Hematopoietic multipotent progenitor cell (in vitro differentiated cells): ENCODE measurements at places on chromosomes 5 and 9.

GRCh38 chr5:53425687-53426511 lies 54.5 kb upstream of the FST start:
- DNase-seq: no peak

DNA sequence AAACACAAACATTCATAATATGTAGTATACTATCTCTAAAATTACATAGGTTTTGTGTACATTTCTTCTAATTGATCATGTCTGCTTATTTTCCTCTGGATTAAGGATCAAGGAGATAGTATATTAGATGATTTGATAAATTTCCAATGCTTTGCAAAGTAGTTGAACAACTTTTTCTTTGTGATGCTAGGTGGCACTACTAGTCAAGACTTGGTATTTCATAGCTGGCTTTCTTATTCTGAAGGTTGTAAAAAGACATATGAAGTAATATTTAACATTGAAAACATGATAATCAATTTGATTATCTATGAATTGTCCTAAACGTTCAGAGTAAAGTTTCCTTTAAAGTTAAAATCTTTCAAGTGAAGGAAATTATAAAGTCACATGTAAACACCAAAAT lies 106.1 kb upstream of the FGF10 start:
- no peak for DNase-seq

- no peak for DNase-seq
These were observed 92.5 kb downstream of the ROR2 start for GRCh38 chr9:91857291-91858212.

DNA sequence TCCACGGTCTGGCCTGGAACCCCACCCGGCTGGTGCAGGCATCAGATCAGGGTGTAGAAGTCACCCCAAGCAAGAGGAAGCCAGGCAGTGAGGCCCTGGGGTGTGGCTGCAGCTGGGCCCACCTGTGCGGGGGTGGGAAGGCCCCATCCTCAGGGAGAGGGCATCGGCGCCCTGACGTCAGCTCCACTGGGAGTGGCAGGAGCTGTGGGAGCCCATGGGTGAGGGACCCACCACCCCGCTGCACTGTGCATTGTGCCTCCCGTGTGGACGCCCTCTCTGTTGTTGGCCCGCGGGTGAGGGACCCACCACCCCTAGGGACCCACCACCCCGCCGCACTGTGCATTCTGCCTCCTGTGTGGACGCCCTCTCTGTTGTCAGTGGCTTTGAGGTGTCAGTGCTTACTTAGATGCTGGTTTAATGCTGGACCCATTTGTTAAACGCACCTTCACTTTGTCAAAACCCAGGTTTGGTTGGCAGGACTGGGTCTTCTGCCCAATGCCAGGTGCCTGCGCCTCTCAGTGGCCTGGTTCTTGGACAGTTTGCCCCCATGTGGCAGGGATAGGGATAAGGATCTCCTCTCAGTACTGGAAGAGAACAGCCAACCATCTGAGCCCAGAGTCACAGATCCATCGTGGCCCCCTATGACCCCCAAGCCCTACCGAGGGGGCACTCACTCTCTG lies 6.9 kb upstream of the EXOC3 start:
- DNase-seq: no peak

- no peak for DNase-seq
These were observed 64.3 kb downstream of the CPLANE1 start for GRCh38 chr5:37184748-37185364.

DNA sequence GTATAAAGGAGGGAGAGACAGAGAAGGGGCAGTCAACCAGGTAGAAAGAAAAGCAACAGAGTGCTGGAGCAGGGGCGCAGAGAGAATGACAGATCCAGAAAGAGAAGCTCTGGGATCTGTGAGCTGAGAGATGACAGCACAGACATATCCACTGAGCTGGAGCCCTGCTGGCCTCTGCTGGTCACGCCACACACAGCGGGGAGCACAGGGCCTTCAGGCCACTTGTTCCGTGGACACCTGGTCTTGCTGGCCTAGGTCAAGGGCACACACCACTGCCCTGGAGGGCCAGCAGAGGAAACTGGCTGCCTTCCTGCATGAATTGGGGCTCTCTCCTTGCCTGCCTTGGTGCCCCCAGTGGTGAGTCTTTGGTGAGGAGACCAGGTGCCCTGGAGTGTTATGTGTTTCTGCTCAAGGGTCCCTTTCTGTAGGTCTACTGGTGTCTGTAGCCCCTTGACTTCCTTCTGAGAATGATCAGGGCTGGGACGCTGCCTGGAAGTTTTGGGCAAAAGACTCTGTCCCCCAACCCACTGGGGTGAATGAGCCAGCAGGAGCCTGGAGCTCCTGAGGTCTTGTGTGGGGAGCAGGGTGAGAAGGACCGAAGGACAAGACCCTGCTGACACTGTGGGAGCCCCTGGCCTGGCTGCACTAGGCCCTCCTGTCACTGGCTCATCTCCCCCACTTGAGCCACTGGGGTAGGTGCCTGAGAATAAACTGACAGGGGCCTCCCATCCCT lies 59.2 kb upstream of the ADAMTS2 start:
- no peak for DNase-seq

- DNase-seq: no peak
These were observed 131.8 kb downstream of the TLE1 start for GRCh38 chr9:81557452-81558090.

GRCh38 chr5:142587354-142587965 lies 98.4 kb downstream of the FGF1 start:
- DNase-seq: no peak

DNA sequence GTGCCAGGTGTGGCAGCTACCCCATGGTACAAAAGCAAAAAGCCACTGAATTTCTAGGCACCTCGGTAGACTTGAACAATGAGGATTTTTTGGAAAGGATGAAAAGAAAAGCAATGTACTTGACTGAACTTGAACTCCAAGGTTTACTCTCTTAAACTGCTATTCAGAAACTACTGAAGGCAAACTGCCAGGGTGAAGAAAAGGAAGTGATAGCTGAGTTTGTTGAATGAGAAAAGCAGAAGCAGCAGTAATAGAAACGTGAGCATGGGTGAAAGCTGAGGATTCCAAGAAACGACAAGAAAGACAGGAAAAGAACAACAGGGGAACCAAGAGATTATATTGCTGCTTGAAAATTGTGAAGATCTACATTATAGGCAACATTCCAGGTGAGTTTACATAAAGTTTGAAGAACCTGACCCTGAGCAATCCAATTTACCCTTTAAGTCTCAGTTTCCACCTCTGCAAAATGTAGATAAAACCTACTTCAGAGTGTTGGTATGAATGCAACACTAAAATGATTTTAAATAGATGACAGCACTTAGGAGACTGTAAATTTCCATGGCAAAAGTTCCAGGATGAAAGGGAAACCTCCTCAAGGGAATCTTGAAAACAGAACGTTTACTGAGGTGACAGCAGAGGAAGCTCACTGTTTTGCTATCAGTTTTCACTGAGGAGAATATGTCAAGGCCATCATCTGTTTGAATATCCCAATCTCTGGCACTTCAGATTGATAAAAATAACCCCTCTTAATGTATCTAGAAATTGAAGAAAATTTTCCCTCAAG lies 245.8 kb downstream of the SPATA31D1 start:
- peak; percentile 48 for DNase-seq

DNA sequence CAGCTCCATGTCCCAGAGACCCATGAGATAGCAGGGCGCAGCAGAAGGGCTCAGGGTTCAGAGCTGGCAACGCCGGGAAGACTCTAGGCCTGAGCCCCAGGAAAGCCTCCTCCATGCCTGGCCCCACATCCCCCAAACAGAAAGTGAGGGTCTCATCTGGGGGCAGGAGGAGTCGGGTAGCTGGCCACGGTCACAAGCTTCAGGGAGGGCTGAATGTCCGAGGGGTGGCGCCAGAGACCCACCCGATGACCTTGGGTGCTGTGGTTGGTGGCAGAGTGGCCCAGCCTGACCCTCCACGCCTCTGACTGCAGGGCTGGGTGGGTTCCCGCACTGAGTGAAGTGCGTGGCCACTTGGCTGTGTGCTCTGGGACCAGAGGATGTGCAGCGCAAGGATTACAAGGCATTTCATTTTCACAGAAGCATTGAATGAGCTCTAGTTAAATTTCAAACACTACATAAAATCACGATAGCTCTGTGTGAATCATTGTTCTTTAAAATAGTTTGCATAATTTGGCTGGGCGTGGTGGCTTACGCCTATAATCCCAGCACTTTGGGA lies 3.0 kb downstream of the C8G start:
- peak; percentile 47 for DNase-seq

DNA sequence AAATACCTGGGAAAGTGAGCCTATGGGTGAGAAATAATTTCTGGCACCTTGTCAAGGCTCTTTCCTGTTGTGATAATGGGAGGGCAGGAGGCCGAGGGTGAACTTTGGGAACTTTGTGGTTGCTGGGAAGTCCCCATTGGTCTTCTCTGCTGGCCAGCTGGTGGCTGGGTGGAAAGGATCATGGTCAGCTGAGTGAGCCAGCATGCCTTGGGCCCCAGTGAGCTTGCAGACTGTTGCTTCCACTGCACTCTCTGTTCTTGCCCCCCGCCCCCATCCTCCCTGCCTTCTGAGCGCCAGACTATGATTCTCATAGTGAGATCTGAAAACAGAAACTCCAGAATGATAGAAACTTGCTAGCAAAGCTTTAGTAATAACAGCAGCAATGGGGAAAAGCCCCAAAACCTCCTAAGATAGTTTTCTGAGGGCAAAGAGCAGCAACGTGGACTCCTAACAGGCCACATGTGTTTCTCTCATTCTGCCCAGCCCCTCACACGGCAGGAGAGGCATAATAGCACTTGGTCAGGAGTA lies 139.2 kb upstream of the SMARCA2 start:
- DNase-seq: no peak

GRCh38 chr5:102690910-102691309 lies 64.2 kb upstream of the PAM start:
- no peak for DNase-seq

DNA sequence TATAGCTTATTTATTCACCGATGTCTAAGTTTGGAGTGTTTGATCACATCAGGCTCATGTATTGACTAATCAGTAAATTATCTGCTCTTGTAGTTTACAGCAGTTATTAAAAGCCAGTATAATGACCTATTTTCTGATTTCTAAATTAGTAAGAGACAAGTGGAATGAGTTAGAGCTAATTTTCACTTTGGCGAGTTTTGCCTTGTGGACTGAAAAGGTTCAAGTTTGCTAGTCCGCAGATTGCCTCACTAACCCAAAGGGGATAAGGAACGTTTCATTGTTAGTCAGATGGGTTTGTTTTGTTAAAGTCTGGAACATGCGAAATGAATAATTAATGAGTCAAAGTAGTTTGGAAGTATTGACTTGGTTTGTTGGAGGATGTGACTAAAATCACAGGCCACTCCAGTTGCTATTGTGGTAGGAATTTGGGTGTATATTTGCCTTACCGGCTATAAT lies 40.1 kb downstream of the SMARCA2 start:
- DNase-seq: no peak

DNA sequence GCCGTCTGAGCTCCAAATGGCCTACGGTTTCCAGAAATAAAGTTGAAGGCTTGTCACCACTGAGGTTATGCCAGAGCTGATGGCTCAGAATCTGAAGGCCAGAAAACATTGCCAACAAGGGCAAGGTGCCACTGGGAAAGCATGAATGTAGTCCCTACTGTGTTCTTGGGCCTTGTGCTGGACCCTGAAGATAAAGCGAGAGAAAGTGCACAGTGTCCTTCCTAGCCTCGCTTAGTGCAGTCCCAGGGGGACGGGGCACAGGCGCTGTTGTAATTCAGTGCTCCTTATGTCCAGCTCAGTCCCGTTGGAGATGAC lies 84.5 kb downstream of the NDFIP1 start:
- no peak for DNase-seq

DNA sequence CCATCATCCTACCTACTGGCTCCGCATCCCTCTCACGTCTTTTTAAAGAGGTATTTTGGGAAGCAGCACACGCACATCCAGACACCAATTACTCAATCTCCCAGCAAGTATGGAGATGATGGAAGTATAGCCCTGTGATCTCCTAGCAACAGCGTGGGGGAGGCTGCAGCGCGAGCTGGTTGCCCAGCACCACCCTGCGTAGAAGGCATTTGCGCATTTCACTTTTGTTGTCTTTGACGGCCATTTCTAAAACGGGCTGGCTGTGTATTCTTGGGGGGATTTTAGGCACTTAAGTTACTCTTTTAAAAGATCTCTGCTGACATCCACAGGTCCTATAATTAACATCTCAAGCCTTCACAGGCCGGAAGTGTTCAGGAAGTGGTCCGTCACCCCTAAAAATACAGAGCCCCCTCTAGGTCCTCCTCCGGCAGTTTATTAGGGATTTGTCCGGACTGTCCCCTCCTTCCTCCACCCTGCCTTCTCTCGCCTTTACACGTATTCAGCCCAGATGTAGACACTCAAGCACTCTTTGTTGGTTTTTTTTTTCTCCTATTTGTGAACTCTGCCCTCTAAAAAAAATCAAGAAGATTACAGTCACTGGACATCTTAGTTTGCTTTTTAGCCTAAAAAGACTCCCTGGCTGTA lies 371.4 kb downstream of the NTRK2 start:
- DNase-seq: no peak

DNA sequence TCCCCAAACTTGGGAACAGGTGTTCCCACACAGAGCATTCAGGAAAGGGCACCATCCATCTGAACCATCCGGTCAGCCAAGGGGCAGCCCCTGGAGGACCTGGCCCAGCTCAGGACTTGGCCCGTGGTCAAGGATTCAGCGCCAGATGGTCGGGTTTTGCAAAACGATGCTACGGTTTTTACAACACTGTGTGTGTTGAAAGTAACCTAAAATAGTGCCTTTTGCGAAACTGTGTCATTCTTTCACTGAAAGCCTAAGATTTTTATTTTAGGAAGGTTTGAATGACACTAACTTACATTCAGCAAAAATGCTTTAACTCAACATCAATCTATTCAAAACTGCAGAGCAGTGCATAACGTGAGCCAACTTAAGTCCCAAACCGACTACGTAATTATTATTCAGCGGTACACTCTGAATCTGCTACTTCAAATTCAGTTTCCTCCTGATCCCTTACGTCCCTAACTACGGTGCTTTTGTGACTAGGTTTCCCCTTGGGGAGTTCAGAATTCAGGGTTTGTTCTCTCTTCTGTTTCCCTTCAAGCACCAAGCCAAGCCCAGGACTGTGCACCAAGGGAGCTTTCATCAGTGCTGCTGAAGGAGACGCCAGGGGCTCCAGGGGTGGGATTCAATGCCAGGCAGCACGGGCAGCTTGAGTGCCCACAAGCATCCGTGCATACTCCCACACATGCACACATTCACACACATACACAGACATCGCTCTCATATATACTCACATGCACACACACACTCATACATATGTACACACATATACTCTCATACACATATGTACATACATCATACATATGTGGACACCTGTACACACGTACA lies 25.8 kb downstream of the LPCAT1 start:
- no peak for DNase-seq
